Camera-type eye (tissue), 1 donor: ENCODE measurements at places on chromosomes 2 and 18. TPM values are rescaled to one million over a fixed set of nuclear protein-coding genes. Genes with fewer than 3 reads are reported as not detected.

The ATG4B gene
- total RNA-seq, result 112 TPM

The DLX1 gene
- 0.88 TPM for total RNA-seq

The PARD6G gene
- total RNA-seq, result 12.5 TPM

The CFAP210 gene
- total RNA-seq, result 1.2 TPM

The FAM237A gene
- not detected for total RNA-seq

The TUBA4B gene
- not detected for total RNA-seq

The STK11IP gene
- total RNA-seq, result 29.1 TPM

The ANKRD23 gene
- total RNA-seq, result 24.0 TPM

The LRRTM1 gene
- total RNA-seq, result 2.0 TPM

The PFN4 gene
- 4.1 TPM for total RNA-seq

The SNORC gene
- total RNA-seq, result 0.55 TPM

The BCL11A gene
- 29.0 TPM for total RNA-seq

The CD302 gene
- total RNA-seq, result 28.5 TPM

The ECEL1 gene
- 19.0 TPM for total RNA-seq

The GMCL1 gene
- total RNA-seq, result 24.7 TPM

The ALPP gene
- total RNA-seq, result not detected

The COL3A1 gene
- total RNA-seq, result 7,166 TPM

The TDRD15 gene
- not detected for total RNA-seq

The HRH4 gene
- total RNA-seq, result not detected

The CD8B gene
- 0.71 TPM for total RNA-seq

The RTKN gene
- total RNA-seq, result 28.9 TPM

The POTEI gene
- 0.22 TPM for total RNA-seq

The HMSD gene
- 2.8 TPM for total RNA-seq

The SMAD7 gene
- total RNA-seq, result 51.5 TPM

The PIGN gene
- 67.5 TPM for total RNA-seq

The GPAT2 gene
- 1.3 TPM for total RNA-seq

The ACYP2 gene
- 28.0 TPM for total RNA-seq

The TUBB8B gene
- total RNA-seq, result not detected

The KLHL14 gene
- total RNA-seq, result 15.2 TPM

The SLC1A4 gene
- 24.5 TPM for total RNA-seq

The PROC gene
- total RNA-seq, result not detected

The NGEF gene
- 10.0 TPM for total RNA-seq

The MTIF2 gene
- total RNA-seq, result 22.8 TPM

The ST6GAL2 gene
- total RNA-seq, result 74.9 TPM

The FAM228A gene
- 1.6 TPM for total RNA-seq

The CHRND gene
- total RNA-seq, result 3.9 TPM

The EDAR gene
- total RNA-seq, result 0.66 TPM

The CYTIP gene
- total RNA-seq, result 1.8 TPM

The MALT1 gene
- 76.1 TPM for total RNA-seq

The CRYGC gene
- 1,741 TPM for total RNA-seq

The CRYGD gene
- 823 TPM for total RNA-seq

The PJVK gene
- 6.2 TPM for total RNA-seq

The SELENOI gene
- total RNA-seq, result 34.3 TPM

The RTP5 gene
- not detected for total RNA-seq

The KYNU gene
- total RNA-seq, result 3.5 TPM

The EML6 gene
- 11.4 TPM for total RNA-seq

The ALLC gene
- 0.77 TPM for total RNA-seq

The TYMS gene
- total RNA-seq, result 36.3 TPM

The DIPK1C gene
- total RNA-seq, result 25.5 TPM

The FLACC1 gene
- 2.9 TPM for total RNA-seq

The BOLL gene
- total RNA-seq, result 0.27 TPM

The IL18R1 gene
- total RNA-seq, result 1.6 TPM

The SULT1C2 gene
- 3.9 TPM for total RNA-seq

The ACKR3 gene
- total RNA-seq, result 26.8 TPM

The ADAM23 gene
- total RNA-seq, result 9.5 TPM

The SLC11A1 gene
- 7.8 TPM for total RNA-seq

The ADRA2B gene
- total RNA-seq, result 1.9 TPM
